ENCODE measurements at places on chromosomes 2 and 18.

GRCh38 chr2:15092181-15092580 lies 459.7 kb downstream of the LRATD1 start:
- DNase-seq: no peak

DNA sequence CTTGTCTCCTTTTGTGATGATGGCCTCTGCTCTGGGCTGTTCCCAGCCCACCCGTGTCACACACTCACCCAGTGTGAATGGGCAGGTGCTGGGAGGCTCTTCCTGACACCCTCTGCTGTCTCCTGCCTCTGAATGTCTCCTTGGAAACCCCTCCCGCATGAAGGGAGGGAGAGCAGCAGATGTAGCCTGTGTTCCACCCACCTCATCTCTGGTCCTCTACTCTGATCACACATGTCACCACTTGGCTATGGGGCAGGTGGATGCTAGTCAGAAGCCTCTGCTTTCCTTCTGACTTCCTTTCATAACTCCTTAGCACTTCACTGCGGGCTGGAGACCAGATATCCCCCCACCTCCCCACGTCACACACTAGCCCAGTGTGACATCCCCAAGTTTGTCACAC lies 23.9 kb downstream of the EFR3B start:
- no peak for DNase-seq

- no peak for DNase-seq
These were observed 29.3 kb downstream of the TGFA start for GRCh38 chr2:70523996-70524965.

GRCh38 chr18:61420218-61420885 lies 87.1 kb downstream of the CDH20 start:
- DNase-seq: no peak

DNA sequence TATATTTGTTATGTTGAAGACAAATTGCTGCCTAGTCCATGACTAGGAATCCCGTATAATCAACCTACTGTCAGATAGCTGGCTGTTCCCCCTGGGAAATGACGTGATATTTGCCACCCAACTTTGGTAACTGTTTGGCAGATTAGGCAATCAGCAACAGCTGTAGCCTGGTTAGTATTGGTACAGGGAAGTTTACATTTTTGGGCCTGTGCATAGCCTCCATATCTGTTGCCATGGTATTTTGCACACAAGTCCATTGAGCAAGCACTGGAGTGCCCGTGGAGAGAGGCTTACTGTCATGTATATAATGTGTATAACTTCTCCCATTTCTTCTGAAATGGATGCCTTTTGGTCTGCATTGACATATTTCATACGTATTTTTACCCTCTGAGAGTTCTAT lies 27.7 kb downstream of the BIRC6 start:
- DNase-seq: no peak

GRCh38 chr2:1603521-1603920 lies 140.8 kb downstream of the PXDN start:
- DNase-seq: no peak

GRCh38 chr2:100780203-100781008 lies 39.5 kb upstream of the NPAS2 start:
- no peak for DNase-seq

- DNase-seq: no peak
These were observed 18.5 kb upstream of the CCDC93 start for GRCh38 chr2:118032169-118033013.

Measured in cerebellar nuclear complex (tissue), 1 donor.